ENCODE measurements at places on chromosomes 2 and 18.

DNA sequence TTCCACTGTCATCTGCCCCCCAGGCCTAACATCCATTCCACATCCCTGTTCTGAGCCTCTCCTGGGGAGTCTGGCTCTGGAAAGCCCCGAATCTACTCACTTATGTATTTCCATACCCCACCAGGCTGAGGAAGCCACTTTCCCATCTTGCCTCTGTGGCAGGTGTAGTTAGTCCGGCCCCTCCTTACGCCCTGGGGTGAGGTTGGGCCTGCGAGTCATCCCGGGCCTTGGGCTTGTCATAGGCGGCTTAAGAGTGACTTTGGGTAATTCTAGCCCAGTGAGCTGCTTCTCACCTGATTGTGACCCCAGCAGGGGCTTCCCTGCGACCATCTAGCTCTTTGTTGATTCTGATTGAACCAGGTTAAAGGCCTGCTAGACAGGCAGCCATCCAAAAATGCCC lies 21.1 kb downstream of the PCARE start:
- DNase-seq: no peak

DNA sequence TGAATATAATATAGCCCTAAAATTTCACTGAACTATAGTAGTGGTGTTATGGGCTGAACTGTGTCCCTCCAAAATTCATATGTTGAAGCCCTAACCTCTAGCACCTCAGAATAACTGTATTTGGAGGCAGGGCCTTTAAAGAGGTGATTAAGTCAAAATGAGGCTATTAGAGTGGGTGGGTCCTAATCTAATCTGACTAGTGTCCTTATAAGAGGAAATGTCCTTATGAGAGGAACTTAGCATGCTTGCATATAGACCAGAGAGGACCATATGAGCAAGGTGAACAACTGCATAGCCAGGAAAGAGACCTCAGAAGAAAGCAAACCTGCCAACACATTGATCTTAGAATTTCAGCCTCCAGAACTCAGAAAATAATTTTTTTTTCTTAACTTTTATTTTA lies 238.4 kb downstream of the ZEB2 start:
- DNase-seq: no peak

GRCh38 chr2:191479680-191480023 lies 198.3 kb upstream of the NABP1 start:
- DNase-seq: peak; percentile 3

DNA sequence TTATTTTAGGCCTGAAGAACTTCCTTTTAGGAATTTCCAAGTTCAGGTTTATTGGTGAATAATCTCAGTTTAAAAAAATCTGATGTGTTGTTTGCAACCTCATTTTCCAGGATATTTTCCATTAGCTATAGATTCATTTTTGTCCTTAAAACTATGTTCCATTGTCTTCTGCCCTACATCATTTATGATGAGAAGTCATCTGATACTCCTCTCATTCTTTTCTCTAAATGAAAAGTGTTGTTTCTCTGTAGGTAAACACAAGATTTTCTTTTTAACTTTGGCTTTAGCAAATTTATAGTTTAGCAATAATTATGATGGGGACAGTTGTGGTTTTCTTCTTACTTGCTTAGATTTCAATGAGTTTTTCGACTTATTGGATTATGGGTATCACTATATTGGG lies 427.3 kb downstream of the DCDC2C start:
- no peak for DNase-seq

DNA sequence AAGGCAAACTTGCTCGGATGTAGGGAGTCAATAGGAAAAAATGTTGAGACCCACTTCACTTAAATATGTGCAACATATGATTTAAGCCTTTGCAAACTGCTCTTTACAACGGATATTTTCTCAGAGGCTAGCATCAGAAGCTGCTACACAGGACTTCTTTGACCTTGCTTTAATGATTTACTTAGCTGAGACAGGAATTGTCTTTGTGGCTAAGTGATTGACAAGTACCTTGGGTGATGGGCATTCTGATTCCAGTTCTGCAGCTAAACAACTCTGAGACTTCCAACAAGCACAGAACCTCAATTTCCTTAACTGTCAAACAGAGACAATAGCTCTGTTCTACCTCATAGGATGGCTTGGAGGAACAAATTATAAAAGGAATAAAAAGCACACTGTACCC lies 150.2 kb downstream of the NCKAP5 start:
- no peak for DNase-seq

DNA sequence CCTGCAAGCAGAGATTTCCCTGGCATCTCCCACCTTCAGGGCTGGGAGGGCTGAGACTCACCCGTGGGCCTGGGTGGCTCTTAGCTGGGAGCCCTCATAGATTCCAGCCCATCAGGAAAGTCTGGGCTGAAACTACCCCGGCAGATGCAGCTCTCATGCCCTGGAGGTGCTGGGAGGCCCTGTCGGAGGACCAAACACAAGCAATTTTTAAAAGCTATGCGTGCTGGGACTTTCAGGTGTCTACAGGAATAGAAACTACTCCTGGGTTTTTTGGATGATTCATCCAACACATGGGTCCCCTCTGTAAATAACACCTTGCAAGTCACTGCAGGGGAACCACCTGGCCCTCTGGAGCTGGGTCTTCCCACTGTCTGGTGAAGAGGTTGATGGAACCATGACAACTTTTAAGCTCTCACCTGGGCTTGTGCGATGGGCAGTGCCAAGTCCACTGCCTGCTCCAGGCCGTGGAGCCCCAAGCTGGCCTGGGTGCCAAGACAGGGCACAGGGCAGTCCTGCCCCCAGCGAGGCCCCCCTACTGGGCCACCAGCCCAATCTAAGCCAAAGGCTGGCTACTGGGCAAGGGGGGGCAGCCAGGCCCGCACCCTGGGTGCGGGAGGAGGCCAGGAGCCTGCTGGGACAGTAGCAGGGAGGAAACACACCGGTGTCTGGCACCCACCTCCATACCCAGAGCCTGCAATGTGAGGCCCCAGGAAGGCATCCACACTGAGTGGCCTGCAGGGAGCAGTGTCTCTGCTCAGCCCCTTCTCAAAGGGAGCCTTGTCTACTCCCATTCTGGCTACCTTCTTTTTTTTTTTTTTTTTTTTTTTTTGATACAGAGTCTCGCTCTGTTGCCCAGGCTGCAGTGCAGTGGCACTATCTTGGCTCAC lies 1.1 kb upstream of the GPR55 start:
- DNase-seq: no peak

DNA sequence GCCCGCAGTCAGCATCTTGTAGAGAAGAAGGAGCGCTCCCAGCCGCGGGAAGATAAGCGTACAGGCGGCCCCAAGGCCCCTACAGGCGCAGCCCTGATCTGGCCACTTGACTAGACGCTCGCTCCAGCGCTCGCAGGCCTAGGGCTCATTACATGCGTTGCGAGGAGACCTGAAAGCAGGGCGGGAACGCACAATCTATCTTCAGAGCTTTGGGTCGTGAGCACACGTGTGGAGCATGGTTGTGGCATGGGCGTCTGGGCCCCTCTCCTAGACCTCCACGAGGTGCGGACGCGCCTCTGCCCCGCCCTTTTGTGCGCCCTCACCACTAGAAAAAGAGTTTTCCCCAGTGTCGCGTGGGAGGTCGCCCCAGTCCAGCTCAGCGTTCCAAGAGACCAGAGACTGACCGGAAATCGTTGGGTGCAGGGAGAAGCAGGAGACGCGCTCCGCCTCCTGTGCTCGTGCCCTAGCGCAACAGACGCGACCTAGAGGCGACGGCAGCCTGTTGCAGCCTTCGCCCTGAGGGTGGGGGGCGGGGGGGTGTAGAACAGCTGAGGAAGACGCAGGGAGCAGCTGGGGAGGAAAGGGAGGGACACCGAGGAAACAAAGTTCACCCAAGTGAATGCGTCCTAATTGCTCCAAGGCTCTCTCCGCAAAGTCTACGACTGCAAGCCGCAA lies 12.6 kb downstream of the NR4A2 start:
- DNase-seq: no peak
